ENCODE measurements at places on chromosomes 3 and 15.
A peak's percentile ranks its signal among the peaks of the same experiment; 100 is the strongest.

DNA sequence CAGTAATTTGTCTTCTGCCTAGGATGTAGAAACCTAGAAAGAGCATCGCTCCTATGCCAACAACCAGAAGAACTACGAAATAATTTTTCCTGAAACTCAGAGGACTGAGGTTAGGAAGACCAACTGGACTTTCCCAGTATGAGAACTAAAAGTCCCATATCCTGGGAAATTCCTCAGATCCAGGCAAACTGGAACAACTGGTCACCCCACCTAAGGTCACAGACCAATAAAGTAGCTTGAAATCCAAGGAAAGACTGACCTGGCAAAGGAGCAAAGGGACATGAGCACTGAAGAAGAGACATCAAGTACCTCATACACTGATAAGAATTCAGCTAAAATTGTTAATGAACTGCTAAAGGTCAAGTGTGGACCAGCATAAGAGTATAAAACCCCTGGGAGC lies 6.6 kb downstream of the RPL39L start:
- DNase-seq, result no peak

DNA sequence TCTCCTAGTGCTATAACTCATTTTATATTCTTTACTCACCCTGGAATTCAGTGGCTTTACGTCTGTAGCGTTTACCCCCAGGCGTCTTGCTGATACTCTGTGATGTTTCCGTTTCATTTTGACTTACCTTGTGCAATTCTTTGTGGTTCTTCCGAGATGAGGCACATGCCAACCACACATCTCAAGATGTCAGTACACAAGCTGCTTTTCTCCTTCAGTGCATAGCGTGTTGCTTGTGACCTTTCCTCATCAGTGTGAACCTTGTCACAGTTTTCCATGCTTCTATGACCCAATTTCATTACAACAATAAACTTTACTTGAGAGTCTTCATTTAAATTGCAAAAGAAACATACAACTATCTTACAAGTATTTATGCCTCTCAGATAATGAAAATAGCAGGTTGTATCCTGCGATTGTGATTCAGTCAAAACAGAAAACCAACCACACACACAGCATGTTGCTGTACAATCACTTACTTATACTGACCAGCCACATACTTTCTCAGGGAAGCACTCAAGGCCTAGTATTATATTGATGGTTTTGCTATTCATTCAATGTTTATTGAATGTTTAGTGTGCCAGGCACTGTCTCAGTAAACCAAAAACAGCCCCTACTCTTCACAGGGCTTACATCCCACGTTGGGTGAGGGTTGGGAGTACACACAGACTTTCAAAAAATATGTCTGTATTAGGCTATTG lies 4.6 kb upstream of the TBL1XR1 start:
- DNase-seq, result no peak

DNA sequence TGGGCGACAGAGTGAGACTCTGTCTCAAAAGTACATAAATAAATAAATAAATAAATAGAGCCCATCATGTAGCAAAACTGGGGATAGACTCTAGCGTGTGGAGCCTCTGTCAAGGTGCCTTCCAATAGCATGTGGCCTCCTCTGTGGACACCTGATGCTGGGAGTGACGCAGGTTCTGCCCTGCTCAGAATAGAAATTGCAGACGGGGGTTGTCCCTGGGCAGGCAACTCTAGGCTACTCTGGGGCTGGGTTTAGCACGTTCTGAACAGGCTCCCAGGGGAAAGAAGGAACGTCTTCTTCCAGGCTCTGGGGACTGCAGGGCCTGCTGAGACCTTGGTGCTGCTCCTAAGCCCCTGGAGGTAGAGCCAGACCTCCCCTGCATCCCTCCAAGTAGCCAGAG lies 65.3 kb downstream of the EPHB3 start:
- DNase-seq, result no peak

- DNase-seq, result no peak
Observed at GRCh38 chr3:39146083-39146501, 7.3 kb downstream of the CSRNP1 start.

- no peak for DNase-seq
Observed at GRCh38 chr15:68989541-68990230, 24.8 kb upstream of the NOX5 start.

- DNase-seq, result no peak
Observed at GRCh38 chr3:79415356-79415755, 352.4 kb downstream of the ROBO1 start.

DNA sequence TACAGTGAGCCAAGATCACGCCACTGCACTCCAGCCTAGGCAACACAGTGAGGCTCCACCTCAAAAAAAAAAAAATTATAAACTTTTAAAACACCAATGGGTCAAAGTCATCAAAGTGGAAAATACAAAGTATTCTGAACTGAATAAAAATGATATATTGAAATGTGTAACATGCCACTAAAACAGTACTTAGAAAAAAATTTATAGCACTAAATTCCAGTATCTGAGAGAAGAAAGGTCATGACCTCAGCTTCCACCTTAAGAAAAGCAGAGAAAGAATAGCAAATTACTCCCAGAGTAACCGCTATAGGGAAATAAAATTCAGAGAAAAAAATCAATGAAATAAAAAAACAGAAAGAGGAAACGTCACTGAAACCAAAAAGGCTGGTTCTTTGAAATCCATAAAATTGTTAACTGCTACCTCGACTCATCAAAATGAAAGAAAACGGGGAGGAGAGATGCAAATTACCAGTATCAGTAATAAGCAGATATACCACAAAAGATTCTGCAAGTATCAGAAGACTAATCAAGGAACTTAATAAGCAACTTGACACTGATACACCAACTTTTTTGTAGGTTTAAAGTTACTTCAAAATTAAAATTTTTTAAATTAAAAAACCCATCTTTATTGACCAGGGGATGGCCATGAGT lies 20.8 kb downstream of the ATP13A3 start:
- DNase-seq, result no peak

DNA sequence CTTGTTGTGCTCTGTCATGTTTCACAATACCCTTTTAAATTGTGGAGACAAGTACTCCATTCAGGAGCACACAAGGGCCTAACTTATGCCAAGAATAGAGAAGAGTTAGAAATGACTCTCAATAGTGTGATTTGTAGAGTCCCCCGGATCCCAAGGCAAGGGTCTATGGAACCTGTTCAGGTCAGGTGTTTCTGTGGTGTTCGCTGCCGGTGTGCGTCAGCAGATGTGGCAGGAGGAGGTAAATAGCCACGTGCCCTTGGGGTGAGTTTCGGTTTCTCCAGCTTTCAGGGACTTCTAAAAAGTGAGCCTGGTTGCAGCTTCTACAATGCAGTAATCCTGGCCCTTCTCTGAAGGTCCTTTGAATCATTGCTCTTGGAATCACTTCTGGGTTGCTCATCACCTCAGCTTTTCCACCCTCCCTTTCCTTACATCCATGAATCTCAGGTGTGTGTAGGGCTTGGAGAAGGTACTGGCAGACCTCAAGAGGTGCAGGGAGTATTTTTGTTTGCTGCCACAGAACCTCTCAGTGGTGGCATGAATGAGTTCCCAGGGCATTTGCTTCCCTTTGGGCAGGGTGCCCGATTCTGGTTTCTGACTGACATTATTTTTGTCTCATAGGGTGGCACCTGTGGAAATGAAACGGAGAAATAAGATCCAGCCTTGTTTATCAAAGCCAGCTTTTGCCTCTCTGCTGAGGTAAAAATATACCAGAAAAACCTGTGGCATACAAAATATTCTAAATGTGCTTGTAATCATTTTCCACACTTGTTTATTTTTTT lies 7.3 kb downstream of the ST3GAL6 start:
- DNase-seq, result no peak

GRCh38 chr3:43966126-43966525 lies 275.4 kb downstream of the ABHD5 start:
- no peak for DNase-seq

DNA sequence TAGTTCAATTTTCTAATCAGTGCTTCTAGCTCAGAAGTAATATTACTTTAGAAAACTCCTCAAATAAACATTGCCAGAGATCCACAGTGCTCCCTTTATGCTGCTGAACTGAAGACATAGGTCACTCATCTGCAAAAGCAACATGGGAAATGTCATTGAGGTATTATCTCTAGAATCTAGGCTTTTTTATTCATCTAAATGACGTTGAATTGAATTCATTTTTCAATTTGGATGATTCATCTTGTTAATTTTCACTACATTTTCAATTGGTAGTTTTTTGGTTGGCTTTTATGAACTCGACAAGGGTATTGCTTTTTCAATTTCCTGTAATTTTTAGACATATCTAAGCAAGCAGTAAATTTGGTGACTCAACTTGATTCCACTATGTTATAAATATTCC lies 275.4 kb downstream of the NFKBIZ start:
- DNase-seq, result no peak

DNA sequence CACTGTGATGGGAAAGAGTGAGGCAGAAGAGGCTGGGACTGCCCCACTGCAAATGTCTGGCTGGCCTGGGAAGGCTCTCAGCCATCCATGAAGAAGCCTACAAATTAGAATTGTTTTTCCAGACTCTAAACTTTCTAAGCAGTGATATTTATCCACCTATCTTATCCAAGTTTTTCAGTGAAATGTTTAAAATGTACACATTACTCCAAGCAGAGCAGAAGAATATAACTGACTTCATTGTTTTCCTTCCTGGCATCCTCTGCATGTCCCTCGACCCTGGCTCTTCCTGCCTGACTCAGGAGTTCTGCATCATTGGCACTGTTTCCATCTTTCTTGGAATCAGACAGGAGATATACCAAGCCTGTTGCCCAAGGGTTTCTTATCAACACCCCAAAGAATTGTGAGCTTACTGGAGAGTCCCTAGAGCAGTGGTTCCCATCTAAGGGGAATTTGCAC lies 401.5 kb upstream of the PROK2 start:
- DNase-seq, result no peak

DNA sequence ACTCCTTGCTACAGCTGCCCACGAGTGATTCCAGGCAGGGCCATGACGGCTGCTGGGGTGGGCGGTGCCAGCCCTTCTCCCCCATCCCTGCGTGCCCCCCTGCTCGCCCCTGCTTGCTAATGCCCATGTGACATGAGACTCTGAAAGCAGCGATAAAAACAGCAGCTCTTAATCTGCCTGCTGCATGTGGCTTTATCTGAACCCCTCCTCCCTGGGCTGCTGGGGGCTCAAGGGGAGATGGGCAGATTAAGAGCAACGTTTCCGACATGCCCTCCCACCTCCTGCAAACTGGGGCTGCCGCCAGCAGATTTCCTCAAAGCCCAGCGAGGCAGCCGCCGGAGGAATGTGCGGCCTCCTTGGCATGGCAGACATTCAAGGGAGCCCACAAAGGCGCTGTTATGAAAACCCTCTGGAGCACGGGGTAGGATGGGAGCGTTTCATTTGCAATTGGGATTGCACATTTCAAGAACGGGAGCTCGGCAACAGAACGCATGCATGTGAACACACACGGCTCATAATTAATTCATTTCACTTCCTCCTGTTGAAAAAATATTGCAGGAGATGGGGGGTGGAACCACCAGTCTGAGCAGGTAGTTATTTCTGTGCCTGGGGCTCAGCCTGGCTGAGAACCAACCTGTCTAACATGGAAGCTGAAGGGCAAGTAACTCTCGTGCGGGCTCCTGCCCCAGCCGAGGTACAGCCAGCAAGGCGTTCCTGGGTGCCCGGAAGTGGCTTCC lies 504.2 kb upstream of the PROK2 start:
- peak; percentile 31 for DNase-seq

DNA sequence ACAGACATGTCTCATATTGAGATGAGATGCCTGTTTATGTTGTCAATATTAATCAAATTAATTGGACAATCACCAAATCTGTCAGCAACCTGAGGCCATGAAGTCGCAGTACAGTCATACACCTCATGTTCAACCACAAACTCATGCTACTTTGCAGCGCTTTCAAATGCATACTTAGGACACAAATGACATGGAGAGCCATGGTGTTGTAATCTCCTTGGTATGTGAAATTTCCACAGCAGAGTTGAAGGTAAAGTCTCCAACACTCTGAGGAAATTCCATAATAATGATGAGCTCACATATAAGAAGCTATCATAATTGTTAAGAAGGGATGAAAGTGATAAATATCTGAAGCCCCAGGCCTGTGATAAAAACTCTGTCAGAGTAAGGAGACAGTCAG lies 873.9 kb downstream of the MCTP2 start:
- DNase-seq, result no peak

DNA sequence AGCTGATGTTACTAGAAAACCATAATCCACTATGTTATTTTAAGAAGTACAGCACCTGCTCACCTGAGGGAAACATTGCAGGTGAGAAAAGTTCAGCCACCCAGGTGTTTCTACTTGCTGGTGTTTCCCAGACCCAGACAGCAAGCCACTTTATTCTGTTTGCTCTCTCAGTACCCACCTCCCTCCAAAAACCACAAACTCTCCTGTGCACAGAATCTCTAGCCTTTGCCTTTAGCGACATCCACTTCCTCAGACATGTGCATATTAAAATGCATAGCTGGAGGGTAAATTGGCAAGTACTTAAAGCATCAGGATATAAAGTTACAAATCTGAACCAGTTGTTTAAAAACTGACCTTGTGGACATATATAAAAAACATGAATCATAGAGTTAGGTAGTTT lies 36.7 kb downstream of the VGLL3 start:
- no peak for DNase-seq

GRCh38 chr3:36451816-36452215 lies 71.5 kb downstream of the STAC start:
- no peak for DNase-seq

- DNase-seq, result no peak
Observed at GRCh38 chr3:146491303-146491702, 21.9 kb upstream of the PLSCR2 start.

DNA sequence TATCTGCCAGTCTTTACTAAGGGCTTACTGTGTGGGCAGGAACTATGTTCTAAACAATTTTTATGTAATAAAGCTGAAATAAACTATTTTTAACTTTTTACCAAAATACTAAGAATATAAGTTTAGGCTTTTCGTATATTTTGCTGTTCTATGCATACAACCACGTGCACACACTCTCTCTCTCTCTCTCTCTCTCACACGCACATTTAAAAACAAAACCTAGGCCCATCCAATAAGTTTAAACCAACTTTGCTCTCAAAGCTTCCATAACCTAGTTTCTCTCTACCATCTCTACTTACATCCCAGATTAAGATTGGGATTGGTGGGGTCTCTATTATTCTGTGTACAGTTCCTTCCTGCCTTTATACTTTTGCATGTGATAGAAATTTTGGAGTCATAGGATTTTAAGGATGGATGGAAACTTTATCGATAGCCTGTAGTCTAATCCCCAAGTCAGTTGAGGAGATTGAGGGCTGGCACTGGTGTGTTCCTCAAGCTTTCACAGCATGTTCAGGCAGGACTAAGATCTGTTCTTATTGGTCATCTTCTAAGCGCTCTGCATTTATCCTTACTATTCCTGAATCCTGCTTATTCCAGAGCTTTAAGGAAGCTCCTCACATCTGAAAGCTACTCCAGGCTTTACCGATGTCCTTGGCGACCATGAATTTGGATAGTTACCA lies 1.8 kb downstream of the GPR171 start:
- no peak for DNase-seq

- DNase-seq, result no peak
Observed at GRCh38 chr3:186425788-186426730, 64.0 kb upstream of the DGKG start.

- no peak for DNase-seq
Observed at GRCh38 chr15:70379938-70380883, 282.5 kb upstream of the TLE3 start.
